ENCODE measurements at places on chromosomes 11 and 22.
A peak's percentile ranks its signal among the peaks of the same experiment; 100 is the strongest.

DNA sequence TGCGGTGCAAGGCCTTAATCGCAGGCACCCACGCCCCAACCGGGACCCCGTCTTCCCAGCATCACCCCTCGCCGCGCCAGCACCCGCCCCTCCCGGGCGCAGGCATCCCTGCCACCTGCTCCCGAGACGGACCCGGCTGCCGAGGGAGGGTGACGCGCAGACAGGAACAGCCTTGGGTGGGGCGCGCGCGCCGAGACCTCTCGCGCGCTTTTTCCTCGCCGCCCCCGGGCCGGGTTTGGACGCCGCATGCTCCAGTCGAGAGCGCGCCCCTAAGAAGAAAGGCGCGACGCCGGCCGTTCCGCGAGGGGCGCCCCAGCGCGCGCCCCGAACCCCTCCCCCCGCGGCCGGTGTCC, 504 bp downstream of the CFL1 start:
- DNase-seq: no peak

DNA sequence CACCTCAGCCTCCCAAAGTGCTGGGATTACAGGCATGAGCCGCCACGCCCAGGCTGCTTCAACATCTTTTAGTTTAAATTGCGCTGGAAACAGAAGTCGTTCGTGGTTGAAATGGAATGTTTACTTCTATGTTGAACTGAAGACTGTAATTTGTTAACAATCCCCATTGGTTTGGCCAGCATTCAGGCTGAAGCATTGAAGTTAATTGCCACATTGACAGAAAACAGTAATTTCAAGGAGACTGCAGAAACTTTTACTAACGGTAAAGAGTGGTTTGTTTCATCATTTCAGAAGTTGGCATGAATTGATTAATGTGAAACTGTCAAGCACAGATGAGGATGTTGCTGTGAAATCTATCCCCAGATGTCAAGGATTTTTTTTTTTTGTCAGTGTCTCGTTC, 14.2 kb downstream of the AP5B1 start:
- DNase-seq: no peak

GRCh38 chr11:118084247-118084646, 2.5 kb downstream of the SMIM35 start:
- DNase-seq: no peak

DNA sequence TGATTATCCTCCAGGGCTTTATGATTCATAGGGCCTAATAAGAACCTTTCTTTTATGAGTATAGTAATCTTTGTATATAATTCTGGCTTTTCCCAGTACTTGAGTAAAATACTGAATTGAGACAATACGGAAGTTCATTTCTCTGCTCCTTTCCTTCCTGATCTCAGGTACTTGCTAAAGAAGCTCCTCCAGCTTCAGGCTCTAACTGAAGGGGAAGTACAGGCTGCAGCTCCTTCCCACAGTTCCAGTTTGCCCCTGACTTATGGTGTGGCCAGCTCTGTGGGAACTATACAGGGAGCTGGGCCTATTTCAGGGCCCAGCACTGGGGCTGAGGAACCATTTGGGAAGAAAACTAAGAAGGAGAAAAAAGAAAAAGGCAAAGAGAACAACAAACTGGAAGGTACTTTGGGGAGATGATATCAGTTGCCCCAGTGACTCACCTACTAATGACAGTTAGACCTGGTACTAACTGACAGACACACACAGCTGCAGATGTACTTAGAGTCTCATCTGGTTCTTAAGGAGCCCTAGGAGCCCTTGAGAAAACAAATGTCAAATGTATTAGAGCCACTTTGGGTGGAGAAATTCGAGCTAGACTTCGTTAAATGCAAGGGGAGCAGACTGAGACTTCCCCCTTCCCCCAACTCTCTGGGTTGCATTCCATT, 3.0 kb downstream of the TBRG1 start:
- DNase-seq: no peak

DNA sequence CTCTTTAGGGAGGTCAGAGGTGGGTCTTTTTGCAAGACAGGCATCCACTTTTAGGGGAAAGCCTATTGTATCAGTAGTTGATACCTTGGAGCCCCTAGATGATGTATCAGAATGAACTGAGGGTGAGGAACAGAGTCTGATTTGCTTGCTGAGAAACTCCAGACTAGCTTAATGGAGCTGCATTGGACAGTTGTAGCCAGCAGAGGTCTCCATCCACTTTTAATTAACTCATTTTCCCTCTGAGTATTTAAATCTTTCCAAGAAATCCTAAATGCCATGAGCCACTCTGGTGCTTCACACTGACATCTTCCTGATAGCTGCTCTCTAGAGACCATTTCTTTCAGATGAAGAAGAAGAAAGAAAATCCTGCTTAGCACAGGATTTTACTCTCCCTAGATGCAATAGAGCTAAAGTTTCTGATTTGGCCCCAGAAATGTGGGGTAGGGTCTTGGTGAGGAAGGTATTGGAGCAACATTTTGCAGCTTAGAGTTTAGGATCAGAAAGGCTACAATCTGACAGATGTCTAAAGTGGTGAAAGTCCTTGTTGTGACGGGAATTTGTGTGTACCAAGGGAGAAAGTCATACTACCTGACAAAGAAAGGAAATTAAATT, 38.0 kb downstream of the EXT2 start:
- peak; percentile 13 for DNase-seq

DNA sequence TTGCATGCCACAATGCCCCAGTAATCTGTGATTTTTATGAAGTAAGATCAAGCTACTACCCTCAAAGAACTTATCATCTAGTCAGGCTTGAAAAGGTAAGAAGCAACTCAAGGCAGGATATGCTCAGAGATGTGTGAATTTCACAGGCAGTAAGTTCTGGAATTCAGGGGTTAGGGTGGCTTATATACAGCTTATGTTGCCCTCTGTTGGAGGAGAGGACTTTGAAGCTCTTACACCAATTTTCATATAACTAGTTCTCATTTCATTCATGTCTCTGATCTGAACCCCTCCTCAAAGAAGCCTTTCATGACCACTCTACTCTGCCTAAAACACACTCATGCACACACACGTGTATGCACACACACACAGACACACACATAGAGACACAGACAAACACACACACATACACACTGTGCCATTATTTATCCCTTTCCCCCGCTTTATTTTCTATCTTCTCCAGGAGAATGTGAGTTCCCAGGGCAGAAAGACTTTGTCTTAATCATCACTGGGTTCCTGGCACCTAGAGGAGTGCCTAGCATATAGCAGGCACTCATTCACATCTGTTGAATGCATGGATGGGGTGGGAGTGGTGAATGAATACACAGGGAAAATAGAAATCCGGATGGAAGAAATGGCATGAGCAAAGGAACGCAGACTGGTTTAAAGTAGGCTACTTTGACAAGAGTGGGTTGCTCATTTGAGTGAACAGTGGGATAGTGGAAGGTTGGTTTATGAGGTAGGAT, 220.7 kb upstream of the ZBED5 start:
- peak; percentile 6 for DNase-seq

GRCh38 chr11:47566149-47566698, 825 bp downstream of the PTPMT1 start:
- no peak for DNase-seq

- DNase-seq: peak; percentile 5
Measured at GRCh38 chr11:19326499-19326898, 85.8 kb upstream of the E2F8 start.

- DNase-seq: no peak
Measured at GRCh38 chr11:128615612-128616011, 28.3 kb upstream of the ETS1 start.

- DNase-seq: peak; percentile 79
Measured at GRCh38 chr11:76830639-76831327, 29.9 kb upstream of the ACER3 start.

DNA sequence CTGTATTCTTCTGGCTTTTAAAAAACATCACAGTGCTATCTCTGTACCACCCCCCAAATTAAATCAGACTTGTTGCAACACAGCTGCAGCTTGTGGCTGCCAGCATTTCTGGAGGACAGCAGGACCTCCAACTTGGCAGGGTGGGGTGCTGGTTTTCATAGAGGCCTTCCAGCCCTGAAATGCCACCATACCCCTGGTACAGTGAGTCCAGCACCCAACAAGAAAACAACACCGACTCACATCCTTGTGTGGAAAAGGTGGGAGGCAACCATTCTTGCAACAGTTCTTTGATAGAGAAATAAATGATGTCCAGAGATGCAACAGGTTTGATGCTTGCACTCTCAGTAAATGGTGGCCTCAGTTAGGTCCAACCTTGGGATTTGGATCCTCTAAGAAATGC, 96.0 kb downstream of the ABTB2 start:
- no peak for DNase-seq
